ENCODE measurements at places on chromosomes 4 and X.

DNA sequence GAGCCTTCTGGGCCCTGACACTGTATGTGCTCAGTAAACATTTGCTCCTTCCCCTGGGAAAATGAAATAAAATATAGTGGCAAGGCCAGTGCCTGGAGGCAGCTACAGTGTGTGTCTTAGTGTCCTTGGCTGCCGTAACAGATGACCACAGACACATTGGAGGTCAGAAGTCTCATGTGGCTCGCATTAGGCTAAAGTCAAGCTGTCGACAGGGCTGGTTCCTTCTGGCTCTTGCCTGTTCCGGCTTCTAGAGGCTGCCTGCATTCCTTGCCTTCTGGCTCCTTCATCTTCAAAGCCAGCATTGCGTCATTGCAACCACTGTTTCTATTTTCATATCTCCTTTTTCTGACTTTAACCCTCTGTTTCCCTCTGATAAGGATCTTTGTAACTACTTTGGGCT lies 83.6 kb upstream of the STX18 start:
- no peak for DNase-seq

DNA sequence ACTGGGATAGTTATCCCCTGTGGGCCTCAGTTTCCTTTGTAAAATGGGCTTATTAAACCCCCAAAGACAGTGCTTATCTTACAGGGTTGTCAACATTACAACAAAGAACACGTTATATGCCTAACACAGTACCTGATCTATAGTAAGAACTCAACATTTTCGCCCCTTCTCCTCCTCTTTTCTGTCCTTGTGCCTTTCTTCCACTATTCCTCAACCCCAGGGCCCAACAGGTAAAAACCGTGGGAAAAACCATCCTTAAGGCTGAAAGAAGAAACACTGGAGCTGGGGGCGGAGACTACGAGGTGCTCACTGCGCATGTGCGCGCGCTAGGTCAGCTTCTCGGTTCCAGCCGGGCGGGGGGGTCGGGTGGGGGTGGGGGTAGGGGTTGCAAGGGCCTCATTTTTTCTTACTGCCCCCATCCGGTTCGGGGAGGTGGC lies 426 bp upstream of the XIAP start:
- no peak for DNase-seq

GRCh38 chr4:31598639-31599038 lies 878.5 kb downstream of the PCDH7 start:
- no peak for DNase-seq

GRCh38 chr4:21856754-21857153 lies 91.8 kb downstream of the KCNIP4 start:
- no peak for DNase-seq

DNA sequence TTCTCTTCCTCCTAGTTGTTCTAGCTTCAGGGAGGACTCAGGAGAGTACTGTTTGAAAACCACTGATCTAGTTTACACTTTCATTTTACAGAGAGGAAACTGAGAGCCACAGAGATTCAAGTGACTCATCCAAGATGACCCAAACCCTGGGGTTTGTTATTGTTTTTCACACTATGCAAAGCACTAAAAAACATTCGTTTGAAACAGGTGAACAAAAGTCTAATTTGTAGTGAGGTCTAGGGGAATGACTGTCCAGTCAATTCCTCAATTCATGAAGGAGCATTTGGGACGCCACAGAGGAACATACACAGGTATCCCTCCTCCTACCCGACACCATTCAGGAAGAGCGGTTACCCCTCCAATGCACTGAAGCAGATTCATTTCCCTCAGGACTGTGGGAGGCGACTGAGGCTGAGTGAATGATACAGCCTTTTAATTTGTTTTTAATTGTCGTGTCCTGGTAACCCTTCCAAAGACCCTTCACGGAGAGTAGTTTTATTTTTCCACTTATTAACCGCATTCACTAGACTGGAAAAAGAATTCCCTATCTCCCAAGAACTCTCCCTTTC lies 30.3 kb downstream of the TLR10 start:
- no peak for DNase-seq

DNA sequence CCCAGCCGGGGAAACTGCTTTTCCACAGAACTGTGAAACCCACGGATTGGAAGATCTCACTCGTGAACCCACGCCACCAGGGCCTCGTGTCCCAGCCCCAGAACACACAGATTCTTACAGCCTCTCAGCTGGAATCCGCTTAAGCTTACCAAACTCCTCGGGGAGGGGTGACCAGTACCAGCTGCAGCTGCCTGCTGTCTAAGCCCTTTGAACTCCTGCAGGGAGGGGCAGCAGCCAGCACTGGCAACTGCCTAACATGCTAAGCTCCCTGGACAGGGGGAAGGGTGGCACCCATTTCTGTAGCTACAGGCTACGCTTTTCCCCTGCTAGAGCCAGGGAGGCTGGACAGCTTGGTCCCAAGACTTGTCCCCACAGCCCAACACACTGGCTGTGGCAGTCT lies 38.4 kb downstream of the TBL1X start:
- no peak for DNase-seq

DNA sequence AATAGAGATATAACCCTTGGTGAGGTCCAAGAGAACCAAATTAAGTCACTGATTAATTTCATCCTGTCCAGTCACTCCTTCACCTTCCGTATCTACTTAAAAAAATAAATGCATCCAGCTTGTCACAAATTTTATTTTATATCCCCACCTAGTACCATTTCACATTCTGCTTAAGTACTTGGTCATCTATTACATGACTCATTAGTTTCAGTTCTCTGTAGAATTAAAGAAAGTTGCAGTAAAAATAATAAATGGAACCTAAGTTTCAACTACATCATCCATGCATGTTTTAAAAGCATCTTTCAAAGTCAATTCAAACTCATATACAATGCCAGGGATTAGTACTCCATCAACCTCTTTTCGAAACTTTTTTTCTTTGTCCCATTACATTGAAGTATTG lies 130.2 kb downstream of the SH2D1A start:
- no peak for DNase-seq

- DNase-seq: no peak
Observed at GRCh38 chrX:128759177-128759576, 707.0 kb upstream of the ACTRT1 start.

DNA sequence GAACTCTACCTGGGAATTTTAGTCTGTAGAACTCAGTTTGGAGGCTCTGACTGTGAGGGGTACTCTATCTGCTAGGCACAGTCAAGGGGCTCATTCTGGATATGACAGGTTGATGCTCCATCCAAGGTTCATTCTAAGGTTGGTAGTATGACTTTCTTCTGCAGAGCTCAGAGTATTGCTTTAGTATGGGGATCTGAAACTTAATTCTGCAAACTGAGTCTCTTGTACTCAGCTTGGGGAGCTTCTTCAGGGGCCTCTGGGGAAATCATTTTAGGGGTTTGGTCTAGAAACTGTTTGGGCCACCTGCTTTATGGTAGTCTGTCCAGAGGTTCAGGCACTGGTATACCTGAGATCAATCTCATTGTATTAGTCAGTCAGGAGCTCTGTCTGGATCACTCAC lies 9.7 kb upstream of the TSR2 start:
- no peak for DNase-seq

GRCh38 chr4:13126976-13127910 lies 356.9 kb downstream of the RAB28 start:
- no peak for DNase-seq

GRCh38 chr4:123806056-123806455 lies 409.5 kb downstream of the SPRY1 start:
- no peak for DNase-seq

DNA sequence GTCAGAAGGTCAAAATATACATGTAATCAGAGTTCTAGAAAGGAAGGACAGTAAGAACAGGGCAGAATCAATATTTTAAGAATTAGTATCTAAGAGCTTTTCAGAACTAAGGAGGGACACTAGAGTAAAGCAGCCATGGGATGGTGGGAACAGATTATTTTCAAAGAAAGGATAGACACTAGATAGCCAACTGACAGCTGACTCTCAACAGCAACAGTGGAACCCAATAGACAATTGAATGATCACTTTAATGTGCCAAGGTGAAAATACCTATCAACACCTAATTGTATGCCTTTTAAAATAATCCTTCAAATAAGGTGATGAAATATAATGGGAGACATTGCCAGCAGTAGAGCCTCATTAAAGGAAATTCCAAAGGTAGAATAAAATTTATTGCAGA lies 26.5 kb upstream of the CCDC160 start:
- DNase-seq: no peak

DNA sequence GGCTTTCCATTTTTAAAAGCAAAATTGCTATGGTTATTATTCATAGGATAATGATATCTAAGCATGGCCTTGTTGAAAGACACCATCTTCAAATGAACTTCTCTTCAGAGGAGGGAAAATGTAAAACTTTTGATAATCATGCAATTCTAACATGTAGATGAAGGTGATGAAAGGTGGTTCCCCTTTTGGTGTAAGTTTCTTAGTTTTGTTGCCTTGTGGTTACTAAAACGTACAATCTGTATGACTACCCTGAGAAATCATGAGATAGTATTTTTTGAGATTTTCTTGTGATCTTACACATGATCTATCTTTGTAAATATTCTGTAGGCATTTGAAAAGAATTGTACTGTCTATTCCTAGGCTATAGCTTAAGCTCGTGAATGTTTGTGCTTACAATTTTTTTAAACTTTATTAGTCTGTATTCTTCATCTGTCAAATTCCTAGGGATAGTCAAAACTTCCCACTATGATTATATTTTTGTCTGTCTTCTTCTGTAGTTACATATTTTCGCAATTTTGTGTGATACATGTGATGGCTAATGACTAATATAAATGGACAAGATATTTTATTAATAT lies 47.5 kb downstream of the PTPN13 start:
- no peak for DNase-seq

GRCh38 chr4:88819818-88820697 lies 122.4 kb upstream of the NAP1L5 start:
- DNase-seq: no peak
